ENCODE measurements at places on chromosomes 16 and 17. TPM values are rescaled to one million over a fixed set of nuclear protein-coding genes. Genes with fewer than 3 reads are reported as not detected.

CACNA1H gene
- 45.0 TPM for total RNA-seq

DNA sequence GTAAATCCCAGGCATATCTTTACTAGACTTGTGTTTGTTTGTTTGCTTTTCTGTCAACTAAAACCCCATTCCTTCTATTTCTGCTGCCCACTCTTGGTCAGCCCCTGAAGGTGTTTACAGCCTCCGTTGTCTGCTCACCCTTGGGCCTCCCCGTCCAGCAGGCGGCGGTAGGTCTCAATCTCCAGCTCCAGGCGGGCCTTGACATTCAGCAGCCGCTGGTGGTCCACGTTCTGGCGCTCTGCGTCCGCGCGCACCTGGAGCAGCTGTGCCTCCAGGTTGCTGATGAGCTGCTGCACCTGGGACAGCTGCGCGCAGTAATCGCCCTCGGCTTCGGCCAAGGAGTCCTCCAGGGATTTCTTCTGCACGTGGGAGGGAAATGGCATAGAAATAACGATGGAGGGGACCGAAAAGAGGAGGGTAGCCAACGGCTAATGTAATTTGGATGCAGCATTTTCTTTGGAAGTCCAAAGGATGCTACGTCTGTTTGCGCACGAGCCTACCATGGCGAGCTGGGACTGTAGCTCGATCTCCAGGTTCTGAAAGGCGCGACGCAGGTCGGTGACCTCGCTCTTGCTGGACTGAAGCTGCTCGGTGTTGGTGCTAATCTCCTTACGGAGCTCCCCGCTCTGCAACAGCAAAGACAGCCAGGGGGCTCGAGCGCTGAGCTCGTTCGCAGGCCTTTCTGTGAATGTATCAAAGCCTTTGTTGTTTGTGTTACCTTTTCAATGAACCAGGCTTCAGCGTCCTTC, 3.9 kb downstream of the KRT12 start:
- H3K36me3 ChIP-seq, result no peaks in the 10 kb centered on the region
- no peaks in the 10 kb centered on the region for H3K27me3 ChIP-seq
- no peak overlapping the region for H3K4me3 ChIP-seq
- H3K27ac ChIP-seq, result no peak overlapping the region
- peaks cover 2% of the 10 kb centered on the region for H3K4me1 ChIP-seq
- peak; percentile 99 for DNase-seq

GRCh38 chr16:8355675-8356074, 234.6 kb downstream of the TMEM114 start:
- H3K36me3 ChIP-seq, result no peaks in the 10 kb centered on the region
- no peak overlapping the region for H3K4me3 ChIP-seq
- DNase-seq, result peak; percentile 49
- peaks cover 5% of the 10 kb centered on the region for H3K27me3 ChIP-seq

- DNase-seq, result no peak
- H3K4me1 ChIP-seq, result no peaks in the 10 kb centered on the region
- no peaks in the 10 kb centered on the region for H3K27me3 ChIP-seq
- H3K27ac ChIP-seq, result no peak overlapping the region
Observed at GRCh38 chr17:60947100-60947499, 269.4 kb downstream of the BCAS3 start.

DNA sequence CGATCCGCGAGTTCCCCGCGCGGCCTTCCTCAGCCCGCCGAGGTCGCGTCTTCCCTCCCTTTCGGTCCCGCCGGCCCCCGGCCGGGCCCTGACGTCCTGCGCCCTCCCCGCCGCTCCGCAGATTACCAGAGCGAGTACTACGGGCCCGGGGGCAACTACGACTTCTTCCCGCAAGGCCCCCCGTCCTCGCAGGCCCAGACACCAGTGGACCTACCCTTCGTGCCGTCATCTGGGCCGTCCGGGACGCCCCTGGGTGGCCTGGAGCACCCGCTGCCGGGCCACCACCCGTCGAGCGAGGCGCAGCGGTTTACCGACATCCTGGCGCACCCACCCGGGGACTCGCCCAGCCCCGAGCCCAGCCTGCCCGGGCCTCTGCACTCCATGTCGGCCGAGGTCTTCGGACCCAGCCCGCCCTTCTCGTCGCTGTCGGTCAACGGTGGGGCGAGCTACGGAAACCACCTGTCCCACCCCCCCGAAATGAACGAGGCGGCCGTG, 5.4 kb downstream of the LHX1 start:
- H3K36me3 ChIP-seq, result peaks cover 44% of the 10 kb centered on the region
- no peak overlapping the region for H3K27ac ChIP-seq
- H3K4me3 ChIP-seq, result peak overlapping the region; percentile 99
- peaks cover 90% of the 10 kb centered on the region for H3K27me3 ChIP-seq
- H3K4me1 ChIP-seq, result peaks cover 45% of the 10 kb centered on the region
- DNase-seq, result peak; percentile 74
